ENCODE measurements at places on chromosomes 7 and 10.

DNA sequence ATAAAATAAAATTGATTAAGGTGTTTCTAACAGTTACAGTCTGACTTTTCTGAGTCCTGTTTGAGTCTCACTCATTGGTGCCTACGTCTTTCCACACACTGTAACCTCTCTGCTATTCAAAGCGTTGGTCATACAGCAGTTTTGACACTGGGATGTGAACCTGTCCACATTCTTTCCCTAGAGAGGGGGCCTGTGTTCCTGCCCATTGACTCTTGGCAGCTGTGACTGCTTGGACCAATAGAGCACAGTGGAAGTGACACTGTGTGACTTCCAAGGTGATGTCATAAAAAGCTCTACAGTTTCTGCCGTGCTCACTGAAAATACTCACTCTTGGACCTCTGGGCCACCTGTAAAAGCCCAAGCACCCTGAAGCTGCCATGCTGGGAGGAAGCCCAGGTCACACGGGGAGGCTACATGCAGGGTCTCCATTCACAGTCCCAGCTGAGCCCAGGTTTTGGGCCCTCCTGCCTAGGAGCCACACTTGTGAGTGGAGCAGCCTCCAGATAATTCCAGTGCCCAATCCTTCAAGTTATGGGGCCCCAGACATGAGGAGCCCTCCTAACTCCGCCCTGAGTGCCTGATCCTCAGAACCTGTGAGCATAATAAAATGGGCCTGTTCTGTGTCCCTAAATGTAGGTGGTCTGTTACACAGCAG lies 704 bp upstream of the ANTXRL start:
- no peak for DNase-seq

- no peak for DNase-seq
Measured at GRCh38 chr7:30735631-30736030, 16.3 kb upstream of the INMT start.

GRCh38 chr10:96656839-96657238 lies 63.5 kb downstream of the PIK3AP1 start:
- DNase-seq: no peak

- DNase-seq: no peak
Measured at GRCh38 chr10:104492329-104492940, 138.8 kb downstream of the CFAP58 start.

DNA sequence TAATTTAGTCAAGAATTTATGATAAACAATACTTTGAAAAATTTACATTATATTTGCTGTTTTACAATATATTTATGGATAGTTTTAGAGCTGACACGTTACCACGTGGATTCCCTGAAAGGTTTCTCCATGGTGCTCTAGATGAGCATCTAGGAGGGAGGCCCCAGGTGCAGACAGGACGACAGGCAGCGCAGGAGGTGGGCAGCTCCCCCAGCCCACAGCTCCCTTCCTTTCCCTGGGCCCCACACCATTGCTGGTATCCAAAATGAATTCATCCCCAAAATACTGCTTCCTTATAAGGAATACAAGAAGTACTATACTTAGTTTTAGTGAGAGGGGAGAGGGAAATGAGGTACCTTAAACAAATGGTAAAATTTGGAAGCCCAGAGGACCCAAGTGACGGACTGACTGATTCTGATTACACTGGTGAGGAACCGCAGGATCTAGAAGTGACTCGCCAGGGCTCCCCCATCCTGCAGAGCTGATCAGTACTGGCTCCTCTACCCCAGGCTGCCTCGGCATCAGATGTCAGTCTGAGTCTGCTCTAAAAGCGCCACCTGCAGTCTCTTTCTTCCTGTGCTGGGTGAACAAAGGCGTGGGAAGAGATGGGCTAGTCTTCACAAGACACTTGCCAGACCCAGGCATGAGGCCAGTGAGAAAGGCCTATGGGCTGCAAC lies 89.2 kb downstream of the DLG5 start:
- peak; percentile 80 for DNase-seq

DNA sequence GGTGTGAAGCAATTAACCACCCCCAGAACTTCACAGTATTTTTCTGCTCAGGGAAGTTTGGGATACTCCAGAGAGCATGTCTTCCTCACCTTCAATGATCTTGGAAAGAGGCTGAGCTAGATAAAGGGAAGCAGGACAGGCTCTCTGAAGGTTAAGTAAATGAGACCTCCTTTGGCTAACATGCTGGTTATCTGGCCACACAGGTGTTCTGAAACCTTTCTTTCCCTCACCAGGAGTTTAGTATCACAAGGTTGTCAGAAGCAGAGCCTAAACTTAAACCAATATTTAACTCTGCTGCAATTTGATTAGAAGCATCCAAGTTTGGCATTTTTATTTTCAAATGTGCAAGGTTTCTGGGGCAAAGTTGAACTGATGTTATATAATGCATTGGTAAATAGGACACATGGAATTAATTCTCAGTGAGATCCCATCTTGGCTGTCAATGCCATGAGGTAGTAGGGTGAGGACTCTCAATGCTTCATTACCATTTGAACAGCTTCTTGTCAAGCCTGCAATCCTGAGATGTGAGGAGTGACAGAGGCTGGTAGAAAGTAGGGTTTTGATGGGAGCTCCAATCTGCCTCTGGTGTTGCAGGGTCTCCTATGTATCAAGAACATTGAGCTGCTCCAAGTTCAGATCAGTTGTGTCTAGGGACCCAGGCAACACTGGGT lies 3.6 kb upstream of the PNLIP start:
- DNase-seq: no peak

- DNase-seq: no peak
Measured at GRCh38 chr10:125624800-125625199, 58.2 kb downstream of the TEX36 start.

- peak; percentile 65 for DNase-seq
Measured at GRCh38 chr10:102408728-102409603, 9.6 kb downstream of the PSD start.

GRCh38 chr7:157613575-157614322 lies 276.9 kb downstream of the DNAJB6 start:
- no peak for DNase-seq

DNA sequence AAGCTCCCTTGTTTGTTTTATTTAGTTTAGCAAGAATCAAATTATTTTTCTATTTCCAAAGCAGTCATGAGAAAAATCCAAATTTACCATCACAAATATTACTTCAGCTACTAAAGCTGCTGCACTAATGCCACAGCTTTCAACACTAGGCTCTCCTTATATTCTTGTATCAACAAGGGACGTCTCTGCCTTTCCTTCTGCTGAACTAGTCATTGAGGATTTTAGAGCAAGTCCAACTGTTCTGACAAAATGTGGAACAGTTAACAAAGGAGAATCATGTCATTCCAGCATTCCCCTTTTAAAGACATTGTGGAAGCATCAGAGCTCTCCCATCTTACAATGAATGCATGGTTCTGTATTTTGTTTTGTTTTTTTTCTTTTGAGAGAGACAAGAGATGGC lies 28.6 kb downstream of the FAM13C start:
- DNase-seq: no peak

GRCh38 chr7:27071622-27072390 lies 24.0 kb downstream of the HOXA1 start:
- DNase-seq: no peak

GRCh38 chr10:986881-987619 lies 1.2 kb upstream of the GTPBP4 start:
- DNase-seq: no peak

DNA sequence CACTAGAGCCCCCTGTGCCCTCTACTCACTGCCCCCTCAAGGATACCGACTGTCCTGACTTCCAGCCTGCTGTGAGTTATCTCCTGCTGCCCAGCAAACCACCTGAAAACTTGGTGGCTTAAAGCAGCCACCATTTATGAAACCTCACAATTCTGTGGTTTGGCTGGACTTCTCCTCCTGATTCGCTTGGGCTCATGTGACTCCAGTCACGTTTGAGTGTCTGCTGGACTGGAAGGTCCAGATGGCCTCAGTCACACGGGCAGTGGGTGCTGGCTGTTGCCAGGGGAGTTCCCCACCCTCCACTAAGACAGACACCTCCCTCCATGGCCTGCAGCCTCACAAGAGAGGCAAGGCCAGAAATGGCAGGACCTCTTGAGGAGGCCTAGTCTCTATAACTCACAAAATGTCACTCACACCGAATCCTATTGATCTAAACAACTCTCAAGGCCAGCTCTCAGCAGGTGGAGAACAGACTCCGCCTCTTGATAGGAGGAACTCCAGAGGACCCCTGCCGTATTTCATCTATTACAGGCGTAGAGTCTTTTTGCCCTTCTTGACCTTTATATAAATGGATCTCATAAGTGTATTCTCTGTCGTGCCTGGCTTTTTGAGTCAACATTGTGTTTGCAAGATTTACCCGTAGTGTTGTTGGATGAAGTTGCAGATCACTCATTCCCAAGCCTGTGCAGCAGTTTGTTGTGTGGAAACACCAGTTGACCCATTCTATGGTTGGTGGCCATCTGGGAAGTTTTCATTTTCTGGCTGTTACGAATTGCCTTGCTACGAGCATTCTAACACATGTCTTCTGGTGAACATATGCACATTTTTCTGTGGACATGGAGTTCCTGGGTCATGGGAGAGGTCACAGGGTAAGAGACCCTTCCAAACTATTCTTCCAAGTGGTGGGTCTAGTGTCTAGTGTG lies 48.3 kb downstream of the ZMIZ1 start:
- DNase-seq: no peak

GRCh38 chr7:76372984-76373833 lies 14.4 kb upstream of the YWHAG start:
- no peak for DNase-seq

DNA sequence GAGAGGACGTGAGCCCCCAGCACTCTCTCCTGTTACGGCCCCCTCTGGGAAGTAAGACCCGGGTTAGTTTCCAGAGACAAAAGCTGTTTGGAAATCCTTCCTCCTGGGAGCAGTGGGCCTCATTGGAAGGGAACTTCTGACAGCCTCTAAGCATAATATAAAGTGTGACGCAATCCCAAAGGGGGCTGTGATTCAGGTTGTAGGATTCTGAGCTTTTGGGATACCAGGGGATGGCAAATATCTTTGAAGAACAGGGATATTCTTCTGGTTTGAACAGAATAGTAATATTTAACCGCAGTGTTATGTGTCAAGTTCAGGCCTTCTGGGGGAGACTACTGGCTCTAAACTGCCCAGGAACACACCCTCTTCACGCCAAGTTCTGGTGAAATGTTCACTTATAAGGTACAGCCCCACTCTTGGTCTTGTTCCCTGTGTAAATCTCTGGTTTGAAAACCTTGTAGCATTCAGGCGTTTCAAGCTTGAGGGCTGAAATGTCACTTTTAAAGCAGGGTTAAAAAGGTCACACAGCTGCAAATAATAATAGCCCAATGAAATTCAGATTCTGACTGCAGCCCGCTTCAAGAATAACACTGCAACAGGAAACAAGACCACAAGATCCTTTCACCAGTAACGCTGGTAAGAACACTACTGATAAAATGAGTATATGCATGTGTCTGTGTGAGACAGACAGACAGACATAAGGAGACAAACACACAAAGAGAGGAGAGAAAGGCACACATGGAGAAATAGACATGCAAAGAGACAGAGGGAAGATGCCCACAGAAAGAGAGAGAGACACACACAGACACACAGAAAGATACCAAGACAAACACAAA lies 69.0 kb downstream of the CREB5 start:
- DNase-seq: no peak

GRCh38 chr7:151806204-151806603 lies 70.7 kb downstream of the PRKAG2 start:
- no peak for DNase-seq

- no peak for DNase-seq
Measured at GRCh38 chr7:20541608-20542349, 73.7 kb upstream of the ABCB5 start.

DNA sequence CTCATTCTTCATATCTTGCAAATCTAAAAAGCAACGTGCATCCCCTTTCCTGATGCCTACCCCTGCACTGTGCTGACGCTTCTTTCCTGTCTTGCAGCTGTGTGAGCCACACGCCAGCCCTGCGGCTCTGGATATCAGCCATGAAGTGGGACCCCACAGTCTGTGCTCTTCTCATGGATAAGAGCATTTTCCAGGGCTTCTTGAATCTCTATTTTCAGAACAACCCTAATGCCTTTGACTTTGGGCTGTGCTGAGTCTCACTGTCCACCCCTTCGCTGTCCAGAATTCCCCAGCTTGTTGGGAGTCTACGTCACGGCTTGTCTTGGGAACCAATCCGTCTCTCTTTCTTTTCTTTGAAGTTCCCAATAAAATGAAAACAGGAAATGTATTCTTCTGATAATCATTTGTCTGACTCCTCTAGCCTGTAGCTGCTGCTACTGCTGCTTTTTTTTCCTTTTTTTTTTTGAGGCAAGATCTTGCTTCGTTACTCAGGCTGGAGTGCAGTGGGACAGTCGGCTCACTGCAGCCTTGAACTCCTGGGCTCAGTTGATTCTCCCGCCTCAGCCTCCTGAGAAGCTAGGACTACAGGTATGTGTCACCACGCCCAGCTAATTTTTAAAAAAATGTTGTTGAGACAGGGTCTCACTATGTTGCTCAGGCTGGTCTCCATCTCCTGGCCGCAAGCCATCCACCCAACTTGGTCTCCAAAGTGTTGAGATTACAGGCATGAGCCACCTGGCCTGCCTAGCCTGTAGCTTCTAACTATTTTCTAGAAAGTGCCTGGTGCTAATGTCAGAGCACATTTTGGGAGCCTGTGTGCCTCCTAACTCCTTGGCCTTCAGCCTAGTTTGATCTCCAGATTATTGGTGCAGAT lies 30.3 kb downstream of the GSTO2 start:
- no peak for DNase-seq

DNA sequence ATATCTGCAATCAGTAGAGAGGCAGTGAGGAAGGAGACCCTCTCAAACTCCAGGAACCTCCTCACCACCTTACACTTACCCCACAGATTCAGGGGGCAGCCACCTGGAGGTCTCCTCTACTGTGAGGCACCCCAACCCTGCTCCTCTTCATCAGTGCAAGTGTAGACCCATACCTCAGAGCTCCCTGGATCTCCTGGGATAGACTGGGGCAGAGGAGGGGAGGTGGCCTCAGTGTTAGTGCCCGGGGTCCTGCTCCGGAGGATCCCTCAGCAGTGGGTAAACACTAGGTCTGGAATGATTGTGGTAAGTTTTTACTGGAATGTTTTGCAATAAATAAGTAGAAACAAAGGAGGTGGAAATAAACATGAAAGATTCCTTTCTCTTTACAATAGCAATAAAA lies 31.1 kb downstream of the ANTXRL start:
- no peak for DNase-seq

DNA sequence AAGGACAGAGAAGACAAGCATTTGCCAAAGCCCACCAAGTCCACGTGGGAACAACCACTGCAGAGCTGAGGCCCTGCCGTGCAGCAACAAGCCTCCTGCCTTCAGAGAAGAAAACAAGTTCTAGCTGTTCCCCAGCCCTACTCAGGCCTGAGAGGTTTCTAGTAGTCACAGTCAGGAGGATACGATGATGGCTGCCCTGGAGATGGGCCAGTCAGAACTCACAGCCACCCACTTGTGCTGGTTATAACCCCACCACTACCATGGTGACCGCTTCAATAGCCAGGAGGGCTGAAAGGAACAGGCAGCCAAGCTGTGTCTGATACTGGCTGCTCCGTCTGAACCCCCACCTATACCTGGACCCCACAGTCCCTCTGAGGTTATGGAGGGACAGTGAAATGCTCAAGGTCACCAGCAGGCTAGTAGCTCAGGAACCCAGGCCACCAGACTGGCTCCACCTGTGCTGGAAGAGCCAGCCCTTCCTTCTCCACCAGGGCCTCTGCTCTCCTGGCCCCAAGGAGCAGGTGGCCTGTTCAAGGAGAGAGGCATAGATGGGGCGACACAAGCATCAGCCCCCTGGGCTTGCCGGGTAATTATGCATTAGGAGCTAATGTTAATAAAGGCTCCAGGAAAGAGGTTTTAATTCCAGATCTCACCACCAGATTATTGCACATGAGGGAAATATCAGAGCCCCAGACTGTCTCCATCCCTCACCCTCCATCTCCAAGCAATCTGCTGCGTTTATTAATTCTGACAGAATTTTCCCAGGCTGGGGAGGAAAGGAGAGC lies 125.8 kb upstream of the PCBD1 start:
- no peak for DNase-seq

- no peak for DNase-seq
Measured at GRCh38 chr10:119805702-119806230, 66.9 kb downstream of the MCMBP start.
